ENCODE measurements at places on chromosomes 16 and 17.

DNA sequence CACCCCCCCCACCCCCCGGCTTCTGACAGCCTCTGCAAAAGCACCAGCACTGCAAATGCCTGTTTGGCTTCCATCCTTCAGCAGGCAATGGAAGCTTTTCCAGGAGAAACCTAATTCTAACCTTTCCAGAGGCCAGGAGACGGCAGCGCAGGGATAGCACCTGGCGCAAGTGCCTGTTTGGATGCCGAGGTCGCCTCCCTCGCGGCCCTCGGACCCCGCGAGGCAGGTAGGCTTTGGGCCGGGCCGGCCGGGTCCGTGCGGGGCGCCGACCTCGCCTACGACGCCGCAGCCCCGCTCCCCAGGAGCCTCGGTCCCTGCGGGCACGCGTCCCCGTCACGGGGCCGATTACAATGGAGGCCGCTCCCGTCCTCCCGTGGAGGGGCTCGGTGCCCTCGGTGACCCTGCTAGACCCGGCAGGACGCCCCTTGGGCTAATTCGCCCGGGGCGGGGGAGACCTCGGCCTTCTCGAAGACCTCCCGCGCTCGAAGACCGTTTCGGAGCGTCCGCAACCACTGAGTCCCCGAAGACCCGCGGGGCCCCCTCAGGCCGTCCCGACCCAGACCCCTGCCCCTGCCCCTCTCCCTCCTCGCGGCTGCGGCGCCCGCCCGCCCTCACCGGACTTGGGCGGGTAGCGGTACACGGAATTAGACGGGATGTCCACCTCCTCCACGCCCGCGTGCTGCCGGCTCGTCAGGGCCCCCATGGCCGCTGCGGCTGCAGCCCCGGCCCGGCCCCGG, 587 bp downstream of the RNF157 start:
- DNase-seq, result no peak

- DNase-seq, result no peak
Measured at GRCh38 chr17:37737081-37737480, 7.8 kb downstream of the HNF1B start.

- no peak for DNase-seq
Measured at GRCh38 chr17:57555636-57556175, 189.4 kb downstream of the CCDC182 start.

DNA sequence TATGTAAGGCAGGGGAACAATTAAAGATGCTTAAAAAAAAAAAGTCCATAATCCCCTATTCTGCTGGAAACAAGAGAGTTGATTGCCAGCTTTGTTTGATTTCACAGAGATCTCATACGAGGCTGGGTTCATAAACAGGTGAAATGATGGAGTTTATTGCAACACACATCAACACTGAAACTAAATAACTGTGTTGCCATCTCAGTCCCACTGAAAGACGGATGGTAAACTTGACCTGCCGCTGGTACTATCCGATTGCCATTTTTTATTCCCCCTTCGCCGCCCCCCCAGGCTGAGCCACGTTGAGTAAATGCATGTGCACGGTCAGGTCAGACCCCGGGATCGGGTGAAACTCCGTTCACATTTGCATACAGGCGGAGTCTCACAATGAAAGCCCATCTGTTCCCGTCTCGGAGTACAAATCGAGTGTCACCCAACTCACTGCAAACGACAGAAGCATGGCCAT, 119.2 kb downstream of the SKAP1 start:
- DNase-seq, result peak; percentile 52

GRCh38 chr16:55643161-55643970, 12.4 kb upstream of the SLC6A2 start:
- DNase-seq, result no peak

All from HEK293T (cell line).